Purkinje cell (primary cell): ENCODE measurements at places on chromosomes 13 and 19. TPM values are rescaled to one million over a fixed set of nuclear protein-coding genes. Genes with fewer than 3 reads are reported as not detected.

Gene CLDN10
- 48.4 and 63.6 TPM in 2 replicates for polyA plus RNA-seq

Gene IGFLR1
- polyA plus RNA-seq, result 1.0 and 4.9 TPM in 2 replicates

Gene FBXO17
- 1.7 and 2.7 TPM in 2 replicates for polyA plus RNA-seq

Gene QPCTL
- polyA plus RNA-seq, result 0.39 and 1.7 TPM in 2 replicates

Gene ZNF324B
- polyA plus RNA-seq, result 0.07 TPM in 1 of 2 replicates, not detected in the other

Gene KRTDAP
- polyA plus RNA-seq, result 0.58 and 1.7 TPM in 2 replicates

Gene ZNF541
- not detected in 2 replicates for polyA plus RNA-seq
